Lung (tissue), 17 donors: ENCODE measurements at places on chromosomes 3 and 15. TPM values are rescaled to one million over a fixed set of nuclear protein-coding genes. Genes with fewer than 3 reads are reported as not detected.

DNA sequence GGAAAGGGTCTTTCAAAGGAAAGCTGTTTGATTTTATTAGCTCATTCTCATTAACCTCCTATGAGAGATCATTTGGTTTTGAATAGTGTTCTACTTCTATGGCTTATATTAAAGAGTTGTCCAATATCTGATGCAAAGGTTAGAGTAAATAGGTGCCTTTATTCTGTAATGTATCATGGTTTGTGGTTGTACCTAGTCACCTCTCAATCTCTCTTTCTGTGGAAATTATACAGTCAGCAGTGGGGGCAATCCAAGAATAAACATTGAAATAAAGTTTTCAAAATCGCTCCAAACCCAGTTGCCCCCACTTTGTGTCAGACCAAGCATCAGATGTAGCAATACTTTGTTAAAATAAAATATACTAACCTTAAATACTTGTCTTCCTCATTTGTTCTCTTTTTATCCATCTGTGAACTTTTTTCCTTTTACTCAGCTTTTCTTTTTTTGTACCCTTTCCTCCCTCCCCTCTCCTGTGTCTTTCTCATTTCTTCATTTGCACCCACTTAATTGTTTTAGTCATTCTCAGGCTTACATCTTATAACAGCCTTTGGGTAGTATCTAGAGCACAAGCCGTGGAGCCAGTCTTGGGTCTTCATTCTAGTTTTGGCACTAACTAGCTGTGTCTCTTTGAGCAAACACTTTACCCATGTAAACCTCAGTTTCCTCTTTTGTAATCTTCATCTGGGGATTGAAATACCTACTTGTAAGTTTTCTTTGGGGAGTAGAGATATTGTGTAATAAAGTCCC is 16.7 kb downstream of the CMSS1 start:
- DNase-seq: no peak

DNA sequence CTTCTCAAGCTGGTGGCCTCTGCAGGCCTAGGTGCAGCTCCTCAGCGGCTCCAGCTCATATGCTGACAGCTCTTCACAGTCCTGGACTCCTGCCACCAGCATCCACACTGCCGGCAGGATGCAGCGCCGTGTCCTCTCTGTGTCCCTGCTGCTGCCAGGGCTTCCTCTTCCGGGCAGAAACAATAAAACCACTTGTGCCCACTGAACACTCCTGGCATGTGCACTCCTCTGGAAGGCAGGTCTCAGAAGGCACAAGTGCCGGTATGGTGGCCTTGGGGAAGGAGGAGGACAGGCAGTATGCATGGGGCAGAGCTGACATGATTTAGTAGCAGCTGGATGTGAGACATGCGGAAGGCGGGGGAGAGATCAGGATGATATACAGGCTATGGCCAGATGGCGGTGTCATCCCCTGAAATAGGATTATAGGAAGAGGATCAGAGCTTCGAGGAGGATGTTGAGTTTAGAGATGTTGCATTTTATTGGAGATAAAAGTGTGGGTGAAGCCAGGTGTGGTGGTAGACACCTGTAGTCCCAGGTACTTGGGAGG is 7.5 kb upstream of the MAN2A2 start:
- DNase-seq: no peak

DNA sequence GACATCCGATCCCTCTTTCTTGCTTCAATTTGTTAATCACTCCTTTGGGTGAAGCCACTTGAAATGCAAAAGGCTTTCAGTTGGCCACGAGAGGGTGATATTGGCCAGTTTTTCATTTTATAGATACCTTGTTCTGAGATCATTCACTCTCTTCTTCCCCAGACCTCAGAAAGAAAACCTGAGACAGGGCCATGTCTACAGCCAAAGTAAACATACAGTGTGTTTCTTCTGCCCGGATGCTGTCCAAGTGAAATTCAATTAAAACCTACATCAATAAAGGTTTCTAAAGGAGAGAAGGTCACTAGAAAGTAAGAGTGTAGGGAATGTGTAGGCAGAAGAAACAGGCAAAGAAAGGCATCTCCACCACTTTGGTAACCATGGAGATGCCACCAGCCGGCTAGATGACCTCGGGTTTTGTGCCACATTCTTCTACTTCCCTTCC is 39.5 kb upstream of the FMN1 start:
- peak; percentile 29 for DNase-seq

Gene ZNF660
- polyA plus RNA-seq: 1.1 TPM

GRCh38 chr15:87576486-87577176 is 679.9 kb downstream of the NTRK3 start:
- DNase-seq: no peak

GRCh38 chr15:56741541-56741940 is 8.2 kb upstream of the ZNF280D start:
- DNase-seq: no peak

- peak; percentile 33 for DNase-seq
Observed at GRCh38 chr3:11195721-11196332, 41.5 kb downstream of the HRH1 start.

GRCh38 chr15:58519516-58519915 is 87.7 kb downstream of the LIPC start:
- DNase-seq: no peak

GRCh38 chr3:194045289-194045688 is 90.7 kb upstream of the HES1 start:
- no peak for DNase-seq

Gene HIGD2B
- not detected for polyA plus RNA-seq

GRCh38 chr15:40332113-40332781 is 8.5 kb downstream of the CCDC9B start:
- DNase-seq: no peak

DNA sequence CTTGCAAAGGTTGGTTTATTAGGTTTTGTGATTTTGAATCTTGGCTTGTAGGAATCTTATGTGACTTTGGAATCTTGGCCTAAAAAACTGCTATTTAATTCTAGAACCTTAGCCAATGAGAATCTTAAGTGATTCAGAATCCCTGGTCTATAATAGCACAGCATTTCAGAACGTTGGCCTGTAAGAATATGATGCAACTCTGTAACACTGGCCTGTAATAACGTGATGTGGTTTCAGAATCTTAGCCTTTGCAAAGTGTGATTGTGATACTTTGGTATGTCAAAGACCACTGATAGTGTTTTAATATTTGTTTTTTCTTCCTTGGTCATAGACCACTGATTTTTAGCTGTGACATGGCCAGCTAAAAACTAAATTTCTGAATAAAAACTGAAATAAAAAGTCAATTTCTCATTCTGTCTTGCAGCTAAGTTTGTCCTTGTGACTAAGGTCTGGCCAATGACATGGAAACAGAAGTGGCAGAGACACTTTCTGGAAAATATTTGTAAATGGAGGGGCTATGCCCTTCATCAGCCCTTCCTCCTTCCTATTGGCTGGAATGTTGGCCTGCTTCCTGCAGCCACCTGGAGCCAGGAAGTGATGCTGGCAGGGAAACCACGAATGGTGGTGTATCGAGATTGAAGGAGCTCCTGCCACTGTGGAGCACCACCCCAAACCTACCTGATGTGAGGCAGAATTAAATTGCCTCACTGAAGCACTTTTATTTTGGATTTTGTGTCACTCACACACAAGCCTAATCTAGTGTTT is 42.3 kb upstream of the CORO2B start:
- no peak for DNase-seq

- DNase-seq: no peak
Observed at GRCh38 chr15:51838270-51838669, 8.8 kb downstream of the TMOD3 start.

DNA sequence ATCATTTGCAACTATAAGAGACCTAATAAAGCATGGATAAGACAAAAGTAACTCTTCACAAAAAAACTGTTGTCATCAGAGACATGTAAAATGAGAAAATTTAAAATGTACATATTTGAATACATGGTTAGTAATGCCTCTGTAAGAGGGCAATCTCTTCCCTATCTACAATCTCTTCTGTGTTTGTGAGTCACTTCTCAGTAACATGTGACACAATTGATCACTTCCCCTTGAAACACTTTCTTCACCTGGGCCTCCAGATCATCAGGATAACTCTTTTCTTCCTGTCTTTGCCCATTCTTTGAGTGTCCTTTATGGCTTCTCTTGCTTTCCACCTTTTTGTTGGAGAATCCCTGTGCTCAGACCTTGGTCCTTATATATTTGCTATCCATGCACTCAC is 50.4 kb downstream of the TFDP2 start:
- no peak for DNase-seq

DNA sequence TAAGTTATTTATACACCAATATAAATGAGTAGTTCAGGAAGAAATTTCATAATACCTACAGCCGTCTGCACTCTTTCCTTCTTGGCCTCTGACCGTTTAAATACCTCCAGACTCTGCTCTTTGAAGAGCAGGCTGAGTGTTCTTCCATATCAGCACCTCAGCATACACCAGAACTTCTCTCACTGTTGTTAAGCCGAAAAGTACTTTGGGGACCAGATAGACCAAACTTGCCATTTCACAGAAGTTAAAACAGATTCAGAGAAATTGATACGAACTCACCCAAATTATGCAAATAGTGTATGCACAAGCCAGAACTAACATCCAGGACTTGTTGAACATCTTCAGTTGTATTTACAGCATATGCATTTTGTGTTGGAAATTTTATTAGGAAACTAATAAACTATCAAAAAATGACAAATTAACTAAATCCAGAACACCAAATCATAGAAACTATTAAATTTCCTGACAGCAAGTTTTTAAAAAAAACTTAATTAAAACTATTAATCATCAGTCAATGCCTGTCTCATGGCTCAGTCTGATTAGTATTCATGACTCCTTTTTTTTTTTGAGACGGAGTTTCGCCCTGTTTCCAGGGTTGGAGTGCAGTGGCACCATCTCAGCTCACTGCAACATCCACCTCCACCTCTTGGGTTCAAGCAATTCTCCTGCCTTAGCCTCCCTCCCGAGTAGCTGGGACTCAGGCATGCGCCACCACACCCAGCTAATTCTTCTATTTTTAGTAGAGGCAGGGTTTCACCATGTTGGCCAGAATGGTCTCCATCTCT is 24.1 kb downstream of the CGGBP1 start:
- no peak for DNase-seq

Gene PSTPIP1
- polyA plus RNA-seq: 39.6 TPM

DNA sequence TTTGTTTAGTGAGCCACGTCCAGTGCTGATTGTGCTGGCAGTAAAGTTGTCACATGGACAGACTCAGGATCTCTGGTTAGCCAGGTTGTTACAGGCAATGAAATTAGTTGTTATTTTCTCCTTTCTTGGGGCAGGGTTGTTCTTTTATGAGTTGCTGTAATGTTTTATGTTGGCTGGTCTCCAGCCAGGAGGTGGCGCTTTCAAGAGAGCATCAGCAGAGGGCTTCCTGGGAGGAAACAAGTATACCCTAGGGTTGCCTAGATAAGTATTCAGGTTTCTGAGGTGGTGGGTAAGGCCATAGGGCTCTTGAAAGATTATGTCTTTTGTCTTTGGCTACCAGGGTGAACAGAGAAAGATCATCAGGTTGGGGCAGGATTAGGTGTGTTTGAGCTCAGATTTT is 14.5 kb upstream of the CFAP20DC start:
- DNase-seq: no peak

Gene XIRP1
- polyA plus RNA-seq: 0.08 TPM

- no peak for DNase-seq
Observed at GRCh38 chr3:58095603-58096138, 87.4 kb downstream of the FLNB start.

Gene GOLGA8S
- polyA plus RNA-seq: 0.05 TPM

Gene HDDC3
- polyA plus RNA-seq: 16.0 TPM

DNA sequence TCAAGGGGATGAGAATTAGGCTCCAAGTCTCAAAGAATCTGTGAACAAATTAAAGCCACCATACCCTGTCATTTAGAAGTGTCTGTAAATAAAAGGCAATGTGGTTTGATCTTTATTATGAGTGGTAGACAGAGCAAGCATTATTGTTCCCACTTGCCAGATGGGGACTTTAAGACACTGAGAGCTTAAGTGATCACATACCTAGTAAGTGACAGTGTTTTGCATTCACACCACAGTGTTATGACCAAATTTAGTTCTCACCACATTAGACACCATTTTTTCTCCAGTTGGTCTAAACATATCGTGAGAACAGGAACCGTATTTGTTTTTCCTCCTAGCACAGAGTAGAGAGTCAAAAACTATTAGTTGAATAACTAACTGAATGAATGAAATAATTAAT is 13.2 kb upstream of the ZBED2 start:
- DNase-seq: no peak

Gene PRR20G
- not detected for polyA plus RNA-seq

DNA sequence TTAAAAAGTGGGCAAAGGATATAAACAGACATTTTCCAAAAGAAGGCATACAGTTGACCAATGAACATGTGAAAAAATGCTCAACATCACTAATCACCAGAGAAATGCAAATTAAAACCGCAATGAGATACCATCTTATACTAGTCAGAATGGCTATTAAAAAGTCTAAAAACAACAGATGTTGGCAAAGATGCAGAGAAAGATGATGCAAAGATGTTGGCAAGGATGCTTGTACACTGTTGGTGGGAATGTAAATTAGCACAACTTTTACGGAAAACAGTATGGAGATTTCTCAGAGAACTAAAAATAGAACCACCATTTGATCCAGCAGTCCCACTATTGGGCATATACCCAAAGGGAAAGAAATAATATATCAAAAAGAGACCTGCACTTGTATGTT is 53.5 kb downstream of the TLNRD1 start:
- DNase-seq: no peak

DNA sequence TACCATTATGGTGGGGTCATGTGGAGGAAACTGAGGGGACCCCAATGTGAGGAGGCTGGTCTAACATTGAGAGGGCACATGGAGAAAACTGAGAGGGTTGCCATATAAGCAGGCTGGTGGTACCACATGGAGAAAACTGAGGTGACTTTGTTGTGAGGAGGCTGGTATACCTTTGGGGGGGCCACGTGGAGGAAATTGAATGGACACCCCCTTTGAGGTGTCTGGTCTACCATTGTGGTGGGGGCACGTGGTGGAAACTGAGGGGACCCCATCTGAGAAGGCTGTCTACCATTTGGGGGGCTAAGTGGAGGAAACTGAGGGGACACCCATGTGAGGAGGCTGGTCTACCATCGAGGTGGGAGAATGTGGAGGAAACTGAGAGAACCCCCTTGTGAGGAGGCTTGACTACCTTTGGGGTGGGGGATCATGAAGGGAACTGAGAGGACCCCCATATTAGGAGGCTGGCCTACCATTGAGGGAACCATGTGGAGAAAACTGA is 163.8 kb downstream of the FBLN2 start:
- DNase-seq: no peak
